ENCODE measurements at places on chromosomes 13 and 19. TPM values are rescaled to one million over a fixed set of nuclear protein-coding genes. Genes with fewer than 3 reads are reported as not detected.

The SIGLEC8 gene
- total RNA-seq, result not detected

The KLK10 gene
- total RNA-seq, result 4.5 TPM

The DENND1C gene
- total RNA-seq, result 4.0 TPM

DNA sequence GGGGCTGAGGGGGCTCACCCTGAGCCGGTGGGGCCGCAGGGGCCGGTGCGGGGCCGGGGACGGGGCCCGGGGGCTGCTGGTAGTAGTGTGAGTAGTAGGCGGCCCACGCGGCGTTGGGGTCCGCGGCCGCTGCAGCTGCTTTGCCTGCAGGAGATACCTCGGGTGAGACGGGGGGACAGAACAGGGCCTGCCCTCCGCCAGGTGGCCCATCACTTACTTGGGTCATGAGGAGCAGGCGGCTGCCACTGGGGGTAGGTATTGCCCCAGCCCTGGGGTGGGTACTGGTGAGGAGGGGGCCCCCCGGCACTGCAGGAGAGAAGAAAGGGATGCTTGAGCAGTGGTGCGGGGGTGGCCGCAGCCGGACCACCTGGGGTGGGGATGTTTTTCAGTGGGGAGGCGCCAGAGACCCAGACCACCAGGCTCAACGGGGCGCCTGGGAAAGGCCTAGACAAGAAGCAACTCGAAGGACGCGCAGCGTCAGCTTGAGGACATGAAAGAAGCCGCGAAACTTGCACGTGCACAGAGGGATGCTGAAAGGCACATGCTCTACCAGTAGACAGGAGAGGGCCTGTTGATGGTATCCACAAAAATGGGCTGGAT lies 8.9 kb downstream of the KHSRP start:
- H3K36me3 ChIP-seq, result peaks cover 42% of the 10 kb centered on the region
- H3K27me3 ChIP-seq, result no peaks in the 10 kb centered on the region
- peaks cover 9% of the 10 kb centered on the region for H3K4me1 ChIP-seq

DNA sequence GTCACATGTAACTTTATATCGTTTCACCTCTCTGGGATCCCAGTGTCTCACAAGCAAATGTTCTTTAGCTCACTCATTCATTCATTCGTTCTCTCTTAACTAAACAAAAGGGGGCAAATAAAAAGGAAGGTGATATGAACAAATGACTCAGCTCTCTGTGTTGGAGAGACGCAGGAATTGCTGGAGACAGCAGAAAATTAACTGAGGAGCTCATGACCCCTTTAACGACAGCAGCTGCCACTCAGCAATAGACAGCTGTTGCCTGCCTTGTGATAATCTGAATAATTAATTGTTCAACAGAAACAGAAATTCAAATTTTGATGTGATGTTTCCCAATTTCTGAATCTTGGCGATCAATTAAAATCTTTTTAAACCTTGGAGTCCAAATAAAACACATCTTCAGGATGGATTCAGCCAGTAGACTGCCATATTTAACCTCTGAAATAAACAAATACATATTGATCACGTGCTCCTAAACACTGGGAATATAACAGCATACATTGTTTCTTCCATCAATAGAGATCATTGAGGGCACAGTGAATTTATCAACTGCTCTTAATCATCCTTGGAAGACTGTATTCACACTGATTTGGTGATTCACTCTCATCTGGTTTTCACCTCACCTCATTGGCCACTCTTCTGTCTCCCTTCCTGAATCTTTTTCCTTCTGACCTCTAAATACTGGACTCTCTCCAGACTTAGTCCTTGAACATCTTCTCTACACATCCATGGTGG lies 63.3 kb downstream of the MBNL2 start:
- H3K4me1 ChIP-seq, result no peaks in the 10 kb centered on the region
- H3K36me3 ChIP-seq, result no peaks in the 10 kb centered on the region
- no peak overlapping the region for H3K4me3 ChIP-seq
- no peak overlapping the region for H3K27ac ChIP-seq

GRCh38 chr19:33641956-33642498 lies 20.3 kb downstream of the CHST8 start:
- no peaks in the 10 kb centered on the region for H3K27me3 ChIP-seq
- H3K4me3 ChIP-seq, result no peak overlapping the region
- H3K27ac ChIP-seq, result no peak overlapping the region
- DNase-seq, result no peak

DNA sequence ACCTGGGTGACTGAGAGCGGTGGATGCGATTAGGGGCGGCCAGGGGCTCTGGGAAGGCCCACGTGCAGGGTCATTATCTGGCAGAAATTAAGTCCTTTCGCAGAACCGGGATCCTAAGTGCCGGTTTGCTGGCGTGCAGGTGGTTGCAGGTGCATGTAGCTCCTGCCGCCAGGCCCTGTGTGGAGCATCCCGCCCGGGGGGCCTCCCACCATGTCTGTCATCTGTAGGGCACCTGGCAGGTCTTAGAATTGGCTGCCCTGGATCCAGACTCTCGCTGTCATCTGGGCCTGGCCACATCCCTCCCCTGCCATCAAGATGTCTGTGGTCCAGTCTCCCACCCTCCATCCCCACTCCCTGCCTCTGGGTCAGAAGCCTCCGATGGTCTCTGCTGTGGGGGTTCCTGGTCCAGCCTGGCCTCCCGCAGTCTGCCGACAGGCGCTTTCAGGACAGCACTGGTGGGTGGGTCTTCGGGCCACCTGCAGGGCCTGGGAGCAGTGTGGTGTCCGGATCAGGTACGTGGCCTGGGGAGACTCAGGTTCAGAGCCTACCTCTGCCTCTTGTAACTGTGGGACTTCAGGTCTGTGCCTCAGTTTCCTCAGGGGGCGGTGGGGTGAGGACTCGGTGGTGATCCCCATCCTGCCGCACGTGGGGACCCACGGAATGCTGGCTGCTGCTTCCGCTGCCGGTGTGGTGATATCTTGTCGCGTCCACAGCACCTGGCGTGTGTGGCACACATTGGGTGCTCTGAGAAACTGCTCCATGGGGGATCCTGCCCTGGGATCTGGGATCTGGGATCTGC lies 5.4 kb downstream of the GNA11 start:
- H3K36me3 ChIP-seq, result no peaks in the 10 kb centered on the region
- no peak for DNase-seq
- H3K4me3 ChIP-seq, result no peak overlapping the region
- H3K27ac ChIP-seq, result no peak overlapping the region

DNA sequence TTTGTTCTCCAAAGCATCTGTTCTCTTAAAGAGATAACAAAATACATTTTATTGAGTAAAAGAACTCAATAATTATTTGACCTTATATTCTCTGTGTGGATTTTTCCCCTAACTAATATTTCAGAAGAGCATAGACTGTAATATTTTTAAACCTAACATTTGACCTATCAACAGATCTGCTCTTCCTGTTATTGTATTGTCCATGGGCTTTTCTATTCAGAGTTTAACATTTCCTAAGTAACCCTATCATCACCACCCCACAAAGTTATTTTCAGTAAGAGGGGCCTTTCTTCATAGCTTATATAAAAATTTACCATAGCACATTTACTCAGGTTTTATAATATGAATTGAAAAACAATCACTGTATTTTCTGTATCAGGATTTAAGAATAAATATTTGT lies 17.5 kb downstream of the POLR1D start:
- peaks cover 2% of the 10 kb centered on the region for H3K36me3 ChIP-seq
- H3K27me3 ChIP-seq, result no peaks in the 10 kb centered on the region

DNA sequence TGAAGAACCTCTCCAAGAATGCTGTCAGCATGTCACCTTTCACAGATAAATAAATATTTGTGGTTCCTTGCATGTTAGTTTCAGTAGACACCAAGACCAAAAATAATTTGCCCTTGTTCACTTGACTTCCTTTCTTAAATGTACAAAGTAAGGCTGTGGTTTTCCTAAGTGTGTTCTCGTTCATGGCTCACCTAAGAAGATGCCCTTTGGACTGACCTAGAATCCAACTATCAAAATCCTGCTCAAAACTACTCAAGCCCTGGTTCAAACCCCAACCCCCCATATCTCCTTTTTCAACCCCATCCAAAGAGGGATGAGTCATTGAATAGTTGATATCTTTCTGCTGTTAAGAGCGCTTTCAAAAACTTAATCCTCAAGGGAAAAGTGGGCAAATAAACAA lies 247.8 kb upstream of the ZNF507 start:
- no peak for DNase-seq
- no peak overlapping the region for H3K4me3 ChIP-seq
- H3K4me1 ChIP-seq, result peaks cover 6% of the 10 kb centered on the region
- H3K27me3 ChIP-seq, result no peaks in the 10 kb centered on the region

GRCh38 chr13:33800646-33801186 lies 17.2 kb upstream of the RFC3 start:
- H3K36me3 ChIP-seq, result no peaks in the 10 kb centered on the region
- DNase-seq, result no peak
- no peak overlapping the region for H3K27ac ChIP-seq
- peaks cover 3% of the 10 kb centered on the region for H3K4me1 ChIP-seq

- no peaks in the 10 kb centered on the region for H3K4me1 ChIP-seq
- no peaks in the 10 kb centered on the region for H3K36me3 ChIP-seq
- peaks cover 1% of the 10 kb centered on the region for H3K27me3 ChIP-seq
Measured at GRCh38 chr13:101490406-101491015, 38.0 kb downstream of the ITGBL1 start.

- H3K27ac ChIP-seq, result no peak overlapping the region
- H3K27me3 ChIP-seq, result no peaks in the 10 kb centered on the region
- peaks cover 22% of the 10 kb centered on the region for H3K36me3 ChIP-seq
- no peak overlapping the region for H3K4me3 ChIP-seq
- peaks cover 26% of the 10 kb centered on the region for H3K4me1 ChIP-seq
Measured at GRCh38 chr13:51252954-51253532, 30.8 kb downstream of the FAM124A start.

DNA sequence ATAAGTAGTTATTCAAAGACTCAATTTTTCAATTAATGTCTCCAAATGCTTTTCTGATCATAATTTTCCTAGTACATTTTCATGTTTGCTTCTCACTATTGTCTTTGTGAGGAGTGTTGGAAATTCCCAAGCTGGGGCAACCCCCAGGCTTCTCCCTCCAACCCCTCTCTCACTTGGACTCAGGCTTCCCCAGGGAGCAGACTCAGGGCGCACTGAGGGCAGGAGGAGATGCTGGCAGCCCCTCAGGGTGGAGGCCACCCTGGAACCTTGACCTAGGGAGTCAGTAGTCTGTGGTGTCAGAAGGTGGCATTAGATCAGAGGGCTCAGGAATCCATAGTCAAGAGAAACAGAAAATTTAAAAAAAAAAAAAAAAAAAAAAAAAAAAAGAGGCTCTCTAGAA lies 86.5 kb upstream of the IRS2 start:
- no peaks in the 10 kb centered on the region for H3K27me3 ChIP-seq
- DNase-seq, result no peak
- no peaks in the 10 kb centered on the region for H3K4me1 ChIP-seq
- H3K4me3 ChIP-seq, result no peak overlapping the region
- no peaks in the 10 kb centered on the region for H3K36me3 ChIP-seq
- H3K27ac ChIP-seq, result no peak overlapping the region

GRCh38 chr13:108828086-108828815 lies 198.8 kb downstream of the MYO16 start:
- H3K27ac ChIP-seq, result no peak overlapping the region
- 0 out of 2 replicates have a peak, but pooled peaks cover 3% of the 10 kb centered on the region for H3K36me3 ChIP-seq
- H3K27me3 ChIP-seq, result no peaks in the 10 kb centered on the region

Data from H1 (cell line).